CD4-positive, alpha-beta T cell treated with Interferon alpha-2 for 1 hour (primary cell): ENCODE measurements at places on chromosomes 5 and 9.

- DNase-seq, result no peak
These were observed 78.3 kb upstream of the TRIO start for GRCh38 chr5:14064841-14065240.

DNA sequence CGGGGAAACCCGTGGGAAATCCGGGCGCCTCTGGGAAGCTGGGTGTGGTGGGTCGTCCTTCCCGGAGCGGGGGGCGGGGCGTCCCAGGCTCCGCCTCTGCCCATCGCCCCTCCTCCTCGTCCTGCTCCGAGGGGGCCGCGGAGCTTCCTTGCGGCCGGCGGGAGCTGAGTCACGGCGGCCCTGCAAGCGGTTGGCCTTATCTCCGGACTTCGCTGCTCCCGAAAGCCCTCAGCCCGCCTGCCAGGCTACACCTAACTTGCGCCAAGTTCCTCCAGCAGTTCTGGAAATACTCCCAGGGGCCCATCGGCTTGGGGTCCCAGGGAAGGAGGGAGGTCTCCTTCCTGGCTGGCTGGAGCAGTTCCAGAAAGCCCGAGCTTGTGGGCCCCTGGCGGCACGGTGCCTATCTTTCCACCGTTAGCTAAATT, 54.1 kb upstream of the CDKN2AIPNL start:
- peak; percentile 53 for DNase-seq

DNA sequence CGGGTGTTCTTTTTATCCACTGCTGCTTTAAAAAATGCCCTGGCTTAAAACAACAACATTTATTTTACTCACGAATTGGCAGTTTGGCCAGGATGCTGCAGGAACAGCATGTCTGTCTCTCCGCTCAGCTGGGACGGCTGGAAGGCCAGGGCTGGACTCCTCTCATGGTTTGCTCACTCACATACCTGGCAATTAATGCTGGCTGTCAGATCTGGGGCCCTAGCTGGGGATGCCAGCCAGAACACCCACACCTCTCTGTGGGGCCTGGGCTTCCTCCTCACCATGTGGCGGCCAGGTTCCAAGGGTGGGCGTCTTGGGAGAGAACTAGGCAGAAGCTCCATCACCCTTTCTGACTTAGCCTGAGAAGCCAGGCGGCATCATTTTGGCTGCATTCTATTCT, 189.1 kb upstream of the IL12B start:
- no peak for DNase-seq

- no peak for DNase-seq
These were observed 37.7 kb upstream of the PDCL start for GRCh38 chr9:122866079-122866478.

DNA sequence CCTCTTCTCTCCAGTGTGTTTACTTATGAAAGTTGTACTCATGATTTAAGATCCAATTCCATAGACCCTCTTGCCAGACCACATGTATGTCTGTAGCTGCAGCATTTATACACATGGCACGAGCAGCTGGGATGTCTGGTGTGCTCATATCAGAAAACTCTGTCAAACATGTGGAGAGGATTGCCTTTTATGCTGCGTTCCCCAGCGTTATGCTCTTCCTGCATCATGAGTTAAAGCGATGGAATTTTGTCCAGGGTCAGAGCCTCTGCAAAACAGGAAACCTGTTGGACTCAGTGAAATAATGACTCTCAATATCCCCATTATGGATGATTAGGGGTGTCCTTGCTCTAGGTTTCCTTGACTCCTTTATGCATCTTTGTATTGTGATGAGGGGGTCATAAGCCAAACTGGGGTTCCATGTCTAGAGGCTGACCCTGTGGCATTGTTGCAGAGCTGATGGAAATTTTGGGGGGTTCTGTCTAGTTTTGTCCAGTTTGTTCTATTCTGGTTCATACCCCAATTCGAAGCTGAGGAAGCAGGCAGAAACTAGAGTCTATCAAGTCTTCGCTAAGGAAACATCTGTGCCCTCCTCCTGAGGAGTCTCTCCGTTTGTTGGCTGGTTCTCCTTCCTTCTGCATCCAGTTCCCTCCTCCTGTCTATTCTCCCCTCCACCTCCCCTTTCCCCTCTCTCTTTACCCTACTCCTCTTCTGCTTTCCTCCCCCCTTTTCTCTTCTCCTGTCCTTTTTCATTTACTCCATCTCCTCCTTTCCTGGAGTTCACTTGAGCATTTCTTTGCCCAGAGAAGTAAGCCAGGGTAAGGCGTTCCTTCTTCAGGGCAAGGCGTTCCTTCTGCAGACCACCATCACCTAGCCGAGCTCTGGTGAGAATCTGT, 252.8 kb downstream of the MAST4 start:
- DNase-seq, result no peak

DNA sequence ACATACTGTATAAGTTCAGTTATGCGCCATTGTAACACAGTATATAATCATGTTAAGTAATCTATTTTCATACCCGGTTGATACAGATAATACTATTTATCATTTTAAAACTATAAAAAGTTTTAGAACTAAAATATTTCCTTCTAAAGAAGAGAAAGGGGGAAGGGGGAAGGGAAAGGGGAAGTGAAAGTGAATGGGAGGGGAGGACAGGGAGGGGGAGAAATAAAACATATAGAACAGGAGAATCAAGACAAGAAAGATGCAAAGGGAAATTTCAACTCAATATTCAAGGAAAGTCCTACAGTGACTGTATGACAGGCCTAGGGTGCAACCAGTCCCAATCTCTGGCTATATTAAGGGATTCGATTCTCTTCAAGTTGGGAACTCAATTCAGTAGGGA, 1278.8 kb downstream of the MAT2B start:
- no peak for DNase-seq

GRCh38 chr5:85868070-85868469, 749.7 kb upstream of the COX7C start:
- DNase-seq, result no peak

DNA sequence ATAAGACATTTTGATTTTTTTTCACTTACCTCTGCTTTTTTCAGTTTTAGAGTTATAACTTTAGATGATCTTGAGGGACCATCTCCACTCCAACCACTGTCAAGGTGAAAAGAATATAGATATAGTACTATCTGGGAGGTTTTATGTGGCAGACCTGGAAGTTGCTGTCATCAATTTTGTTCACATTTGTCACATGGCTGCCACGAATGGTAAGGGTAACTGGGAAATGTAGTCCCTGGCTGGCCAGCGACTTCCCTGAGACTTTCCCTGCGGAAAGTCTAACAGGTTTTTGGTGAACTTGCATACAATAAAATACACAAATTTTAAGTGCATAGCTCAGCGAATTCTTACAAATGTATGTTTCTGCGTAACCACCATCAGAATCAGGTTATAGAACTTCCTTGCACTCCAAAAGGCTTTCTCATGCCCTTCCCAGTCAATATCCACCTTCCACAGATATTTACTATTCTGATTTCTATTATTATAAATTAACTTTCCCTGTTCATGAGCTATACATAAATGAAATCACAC, 121.5 kb downstream of the MAT2B start:
- DNase-seq, result no peak

DNA sequence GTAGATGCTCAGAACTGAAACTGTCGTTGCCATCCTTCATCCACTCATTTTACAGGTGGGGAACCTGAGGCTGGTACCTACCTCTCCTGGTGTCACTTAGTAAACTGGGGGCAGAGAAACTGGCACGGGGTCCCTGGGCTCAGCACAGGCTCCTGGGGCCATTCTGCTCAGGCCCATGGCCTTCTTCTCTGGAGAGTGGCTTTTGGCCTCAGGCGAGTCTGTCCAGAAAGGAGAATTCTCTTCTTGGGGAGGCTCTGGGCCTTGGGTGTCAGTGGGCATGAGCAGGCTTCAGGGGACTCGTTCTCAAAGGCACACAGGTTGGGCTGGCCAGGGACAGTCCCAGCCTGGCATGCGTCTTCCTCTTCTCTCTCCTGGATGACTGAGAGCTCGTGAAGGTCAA, 24.6 kb downstream of the COL5A1 start:
- DNase-seq, result no peak

GRCh38 chr9:98121058-98121457, 2.0 kb upstream of the TRIM14 start:
- no peak for DNase-seq

DNA sequence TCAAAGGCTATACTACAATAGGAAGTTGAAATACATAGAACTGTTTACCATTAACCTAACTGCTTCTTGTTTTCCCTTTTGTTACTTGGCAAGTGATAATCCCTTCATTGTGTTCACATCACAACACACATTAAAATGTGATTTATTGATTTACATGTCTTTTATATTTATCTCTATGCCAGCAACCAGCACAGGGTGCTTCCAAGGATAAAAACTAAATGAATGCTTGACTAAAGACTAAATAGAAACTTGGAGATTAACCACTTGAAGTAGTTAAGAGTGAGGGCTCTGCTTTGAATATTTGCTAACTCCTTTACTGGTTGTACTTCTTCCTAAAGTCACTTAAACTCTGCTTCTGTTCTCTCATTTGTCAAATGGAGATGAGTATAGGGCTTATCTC, 1730.6 kb downstream of the EFNA5 start:
- no peak for DNase-seq

GRCh38 chr5:93891491-93892480, 150.4 kb upstream of the POU5F2 start:
- DNase-seq, result no peak

- DNase-seq, result no peak
These were observed 163.4 kb upstream of the CD180 start for GRCh38 chr5:67360047-67360446.

DNA sequence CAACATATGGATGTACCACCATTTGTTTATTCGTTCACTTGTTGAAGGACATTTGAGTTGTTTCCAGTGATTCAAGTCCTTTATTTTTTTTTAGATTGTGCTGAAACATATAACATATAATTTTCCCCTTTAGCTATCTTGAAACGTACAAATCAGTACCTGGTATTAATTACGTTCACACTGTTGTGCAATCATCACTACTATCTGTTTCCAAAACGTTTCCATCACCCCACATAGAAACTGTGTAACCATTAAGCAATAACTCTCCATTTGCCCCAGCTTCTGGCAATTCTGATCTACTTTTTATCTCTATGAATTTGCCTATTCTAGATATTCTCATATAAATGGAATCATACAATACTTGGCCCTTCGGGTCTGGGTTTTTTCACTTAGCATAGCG, 116.0 kb downstream of the FGF1 start:
- DNase-seq, result no peak
